Stimulated activated naive CD8-positive, alpha-beta T cell treated with anti-CD3 and anti-CD28 coated beads, Interleukin-15, amount 100 ng/mL, for 72 hours (primary cell): ENCODE measurements at places on chromosomes 7 and 10.

GRCh38 chr10:3787816-3788215, 2.8 kb upstream of the KLF6 start:
- no peak for DNase-seq

DNA sequence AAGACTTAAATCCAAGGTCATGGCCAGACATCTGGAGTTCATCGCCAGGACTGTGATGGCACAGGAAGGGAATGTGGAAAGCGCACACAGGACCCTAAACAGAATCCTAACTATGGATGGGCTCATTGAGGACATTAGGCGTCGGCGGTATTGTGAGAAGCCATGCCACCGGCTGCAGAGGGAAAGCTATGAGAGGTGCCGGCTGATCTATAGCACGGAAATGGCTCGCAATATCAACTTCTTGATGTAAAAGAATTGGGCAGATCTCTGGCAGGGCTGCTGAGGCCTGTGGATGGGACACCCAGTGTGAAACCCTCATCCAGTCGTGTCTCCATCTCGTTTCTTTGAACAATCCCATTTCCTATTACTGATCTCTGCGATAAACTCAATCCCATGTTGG, 6.3 kb upstream of the CTBP2 start:
- DNase-seq, result no peak

GRCh38 chr7:79620291-79620690, 166.8 kb upstream of the MAGI2 start:
- DNase-seq, result no peak

GRCh38 chr10:96902731-96903358, 70.7 kb downstream of the LCOR start:
- no peak for DNase-seq

GRCh38 chr10:103067484-103067883, 125.6 kb downstream of the NT5C2 start:
- DNase-seq, result no peak

GRCh38 chr10:341081-341740, 206.0 kb downstream of the ZMYND11 start:
- no peak for DNase-seq

- DNase-seq, result no peak
Observed at GRCh38 chr10:112141292-112141691, 42.3 kb downstream of the GPAM start.

- DNase-seq, result no peak
Observed at GRCh38 chr7:36868727-36869411, 144.6 kb upstream of the AOAH start.

GRCh38 chr7:155953781-155954549, 141.7 kb upstream of the SHH start:
- no peak for DNase-seq

DNA sequence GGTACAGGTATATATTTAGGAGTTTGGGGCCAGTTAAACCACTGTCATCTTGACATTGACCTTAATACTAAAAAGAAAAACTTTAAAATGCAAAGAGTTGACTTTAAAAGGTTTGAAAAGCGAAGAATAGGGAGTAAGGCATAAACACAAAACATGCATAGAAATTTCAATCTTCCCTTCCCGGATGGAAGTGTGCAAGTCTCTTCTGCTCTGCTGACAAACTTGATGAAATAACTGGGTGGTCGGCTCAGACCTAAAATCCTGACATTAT, 3.4 kb upstream of the SPAG6 start:
- no peak for DNase-seq

DNA sequence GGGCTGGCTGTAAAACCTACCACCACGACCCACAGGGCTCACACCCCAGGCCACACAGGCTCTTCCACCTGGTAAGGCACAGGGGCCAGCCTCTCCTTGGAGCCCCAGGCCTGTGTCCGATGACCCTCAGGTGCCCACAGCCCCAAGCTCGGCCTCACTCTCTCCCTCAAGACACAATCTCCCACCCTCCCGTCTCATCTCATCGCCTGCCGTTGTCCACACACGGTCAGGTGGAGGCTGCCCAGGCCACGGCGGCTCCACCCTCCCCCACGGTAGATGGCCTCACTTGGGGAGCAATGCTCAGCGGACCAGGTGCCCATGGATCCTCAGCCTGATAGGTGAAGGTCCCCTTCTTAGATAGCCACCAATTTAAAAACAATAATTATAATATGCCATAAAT, 8.7 kb upstream of the UTF1 start:
- no peak for DNase-seq

DNA sequence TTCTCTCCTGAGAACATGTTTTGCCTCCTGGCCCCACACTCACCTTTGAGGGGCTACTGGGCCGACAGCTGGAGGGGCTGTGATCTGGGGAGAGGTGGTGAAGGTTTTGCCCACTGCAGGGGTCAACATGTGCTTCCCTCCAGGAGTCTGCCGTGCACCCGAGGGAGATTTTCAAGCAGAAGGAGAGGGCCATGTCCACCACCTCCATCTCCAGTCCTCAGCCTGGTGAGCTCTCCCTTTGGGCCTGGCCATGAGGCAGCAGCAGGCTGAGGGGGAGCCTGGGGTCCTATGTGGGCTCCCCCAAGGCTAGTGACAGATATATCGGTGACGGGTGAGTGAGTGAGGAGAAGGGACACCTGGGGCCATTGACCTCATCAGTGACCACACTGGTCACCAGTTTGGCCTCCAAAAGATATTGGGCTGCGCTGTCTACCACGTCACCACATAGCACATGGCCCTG, 6.6 kb downstream of the PGAM2 start:
- no peak for DNase-seq

DNA sequence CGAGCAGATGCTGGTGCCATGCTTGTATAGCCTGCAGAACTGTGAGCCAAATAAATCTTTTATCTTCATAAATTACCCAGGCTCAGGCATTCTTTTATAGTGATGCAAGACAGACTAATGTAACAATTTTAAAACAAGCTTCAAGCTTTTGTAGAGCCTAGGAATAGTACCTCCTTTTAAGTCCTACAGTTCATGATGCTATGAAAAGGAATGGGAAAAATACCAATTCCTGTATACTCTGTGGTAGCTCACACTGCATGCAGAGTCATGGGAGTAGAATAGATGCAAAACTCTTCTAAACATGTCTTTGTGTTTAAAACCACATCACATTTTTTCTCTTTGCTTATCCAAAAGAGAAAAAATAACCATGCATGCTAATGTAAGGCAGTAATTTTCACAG, 66.6 kb upstream of the WNT16 start:
- no peak for DNase-seq
